SJSA1 (cell line): ENCODE measurements at places on chromosomes 3 and 15.
A peak's percentile ranks its signal among the peaks of the same experiment; 100 is the strongest.

- no peak for DNase-seq
These were observed 153.1 kb downstream of the LIPC start for GRCh38 chr15:58584789-58585461.

- DNase-seq: no peak
These were observed 21.2 kb downstream of the WHAMM start for GRCh38 chr15:82830427-82831173.

DNA sequence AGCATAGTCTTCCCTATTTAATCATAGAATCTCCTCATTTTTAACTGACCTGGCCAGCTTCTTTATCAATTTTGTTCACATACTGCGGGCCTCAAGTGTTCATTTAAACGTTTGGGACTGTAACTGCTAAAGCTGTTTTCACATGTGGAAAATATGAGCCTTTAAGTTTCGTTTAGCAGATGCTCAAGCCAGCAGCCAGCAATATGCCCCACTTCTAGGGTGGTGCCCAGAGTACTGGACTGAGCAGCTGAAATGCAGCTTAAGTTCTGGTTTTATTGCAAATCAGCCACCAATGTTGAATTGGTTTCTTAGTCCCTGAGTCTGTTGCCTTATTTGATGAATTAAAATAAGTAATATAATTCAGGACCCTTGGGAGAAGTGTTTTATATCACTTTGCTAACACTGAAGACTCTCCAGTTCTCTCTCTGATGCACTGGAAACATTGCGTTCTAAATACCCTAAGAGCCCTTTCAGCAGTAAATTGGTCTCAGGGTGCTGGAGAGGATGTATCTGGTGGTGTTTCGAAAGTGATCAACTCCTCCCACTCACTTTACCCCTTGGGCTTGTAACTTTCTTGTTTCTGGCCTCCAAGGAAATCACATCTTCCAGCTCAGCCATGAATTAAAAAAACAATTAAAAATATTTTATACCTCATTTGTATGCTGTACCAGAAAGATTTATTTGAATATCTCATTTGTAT, 61.7 kb downstream of the B3GALNT1 start:
- DNase-seq: no peak

- DNase-seq: no peak
These were observed 94.6 kb upstream of the PLXNA1 start for GRCh38 chr3:126888186-126888760.

GRCh38 chr15:41825572-41826535, 2.0 kb upstream of the JMJD7 start:
- DNase-seq: no peak

DNA sequence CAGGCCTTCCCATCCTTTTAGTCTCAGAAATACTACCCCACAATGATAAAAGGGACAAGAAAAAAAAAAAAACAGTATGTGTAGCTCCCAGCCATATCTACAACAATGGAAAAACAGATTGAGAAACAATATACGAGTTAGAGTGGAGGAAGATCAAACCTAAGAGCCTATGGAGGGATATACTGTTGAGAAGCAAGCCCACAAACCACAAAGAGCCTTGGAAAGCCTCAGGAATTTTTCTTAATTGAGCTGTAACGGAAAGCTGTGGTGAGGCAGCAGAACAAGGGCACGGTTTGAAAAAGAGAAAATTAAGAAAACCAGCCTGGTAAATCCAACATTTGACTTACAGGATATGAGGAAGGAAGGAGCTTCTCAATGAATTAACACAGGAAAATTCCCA, 21.4 kb downstream of the KPNA1 start:
- peak; percentile 75 for DNase-seq

- no peak for DNase-seq
These were observed 2.7 kb downstream of the IREB2 start for GRCh38 chr15:78440375-78441373.

DNA sequence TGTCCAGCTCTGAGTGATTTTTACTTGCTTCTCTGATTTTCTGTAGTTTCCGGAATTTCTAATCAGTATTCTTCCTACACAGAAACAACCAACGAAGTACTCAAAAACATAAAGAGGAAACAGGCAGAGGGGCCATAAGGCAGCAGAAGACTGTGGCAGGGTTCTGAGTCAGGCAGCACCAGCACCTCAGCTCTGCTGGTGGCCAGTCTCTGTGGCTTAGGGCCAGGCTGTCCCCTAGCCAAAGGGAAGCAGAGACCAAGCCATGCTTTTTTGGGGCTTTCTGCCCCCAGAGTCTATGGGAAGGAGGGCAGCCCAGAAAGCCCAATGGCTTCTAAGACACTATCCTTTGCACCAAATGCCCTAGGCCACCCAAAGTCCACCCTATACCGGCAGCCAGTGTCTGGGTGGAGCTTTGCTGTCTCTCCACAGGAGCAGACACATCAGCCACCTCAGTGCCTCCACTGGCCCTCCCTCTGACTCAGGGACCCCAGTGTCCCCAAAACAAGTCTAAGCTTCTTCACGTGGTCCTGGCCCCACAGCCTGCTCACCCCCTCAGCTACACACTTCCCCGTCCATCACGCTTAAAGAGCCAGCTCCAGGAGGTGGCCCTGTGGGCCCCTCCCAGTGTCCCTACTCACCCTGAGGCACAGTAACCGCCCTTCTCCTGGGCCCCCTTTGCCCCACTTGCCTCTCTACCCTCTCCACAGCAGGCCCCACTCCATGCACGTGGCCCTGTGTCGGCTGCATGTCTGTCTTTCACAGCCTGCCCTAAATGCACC, 46.2 kb downstream of the CCDC12 start:
- DNase-seq: no peak

- no peak for DNase-seq
These were observed 25.8 kb upstream of the EHHADH start for GRCh38 chr3:185279587-185280138.

- no peak for DNase-seq
These were observed 90.6 kb downstream of the SEMA5B start for GRCh38 chr3:122936986-122937385.

- DNase-seq: peak; percentile 7
These were observed 25.6 kb downstream of the TIGIT start for GRCh38 chr3:114319453-114319852.

- DNase-seq: no peak
These were observed 88.9 kb downstream of the AAGAB start for GRCh38 chr15:67165254-67166253.

GRCh38 chr15:25710184-25710583, 152.9 kb downstream of the ATP10A start:
- no peak for DNase-seq

- DNase-seq: no peak
These were observed 187.8 kb downstream of the UACA start for GRCh38 chr15:70575231-70576226.

- DNase-seq: no peak
These were observed 91.2 kb upstream of the VEPH1 start for GRCh38 chr3:157594413-157594812.

DNA sequence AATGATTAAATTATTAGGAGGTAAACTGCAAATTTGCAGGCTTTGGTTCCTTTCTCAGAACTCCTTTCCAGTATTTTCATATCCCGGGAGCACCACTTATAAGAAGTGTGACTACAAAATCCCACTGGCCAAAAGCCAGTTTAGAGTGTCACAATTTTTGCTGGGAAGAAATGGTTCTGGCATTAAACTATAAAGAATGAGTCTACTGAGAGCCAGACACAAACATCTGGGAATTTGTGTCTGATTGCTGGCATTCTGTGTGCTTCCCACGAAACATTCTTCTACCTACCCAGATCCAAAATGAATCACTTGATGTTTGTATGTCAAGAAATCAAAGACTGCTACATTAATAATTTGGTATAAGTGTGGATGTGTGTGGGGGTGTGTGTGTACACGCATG, 82.8 kb downstream of the DUT start:
- no peak for DNase-seq

GRCh38 chr3:149514471-149514870, 40.0 kb downstream of the TM4SF4 start:
- no peak for DNase-seq

DNA sequence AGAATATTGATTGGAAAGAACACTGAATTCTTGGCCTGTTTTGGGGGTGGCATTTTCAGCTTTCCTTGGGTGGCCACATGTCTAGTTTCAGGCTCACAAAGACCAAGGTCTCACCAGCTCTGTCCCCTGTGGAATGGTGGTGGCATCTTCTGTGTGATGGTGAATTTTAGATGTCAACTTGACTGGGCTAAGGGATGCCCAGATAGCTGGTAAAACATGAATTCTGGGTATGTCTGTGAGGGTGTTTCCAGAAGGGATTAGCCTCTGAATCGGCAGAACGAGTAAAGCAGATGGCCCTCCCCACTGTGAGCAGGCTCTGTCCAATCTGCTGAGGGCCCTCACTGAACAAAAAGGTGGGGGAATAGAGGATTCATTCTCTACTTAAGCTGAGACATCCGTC, 34.4 kb upstream of the MYZAP start:
- DNase-seq: no peak
